ENCODE measurements at places on chromosomes 7 and 10.

GRCh38 chr10:30980951-30981616, 50.6 kb downstream of the ZNF438 start:
- peak; percentile 76 for DNase-seq

DNA sequence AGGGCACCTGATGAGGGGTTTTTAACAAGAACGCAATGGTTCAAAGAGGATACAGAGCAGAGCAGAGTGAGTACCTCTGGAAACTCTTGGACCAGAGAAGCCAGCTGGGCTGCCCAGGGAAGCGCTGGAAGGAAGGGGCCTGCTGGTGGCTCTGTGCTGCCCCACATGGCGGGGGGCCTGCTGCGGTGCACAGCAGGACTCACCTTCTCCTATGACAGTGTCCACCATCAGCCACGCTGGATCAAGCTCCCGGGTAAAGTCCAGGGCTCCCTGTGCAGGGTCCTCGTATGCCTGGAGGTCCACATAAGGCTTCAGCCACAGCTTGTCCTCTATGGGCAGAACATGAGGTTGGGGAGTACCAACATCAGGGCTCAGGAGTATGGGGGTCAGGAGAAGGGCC, 12.5 kb downstream of the EPHA1 start:
- DNase-seq, result no peak

DNA sequence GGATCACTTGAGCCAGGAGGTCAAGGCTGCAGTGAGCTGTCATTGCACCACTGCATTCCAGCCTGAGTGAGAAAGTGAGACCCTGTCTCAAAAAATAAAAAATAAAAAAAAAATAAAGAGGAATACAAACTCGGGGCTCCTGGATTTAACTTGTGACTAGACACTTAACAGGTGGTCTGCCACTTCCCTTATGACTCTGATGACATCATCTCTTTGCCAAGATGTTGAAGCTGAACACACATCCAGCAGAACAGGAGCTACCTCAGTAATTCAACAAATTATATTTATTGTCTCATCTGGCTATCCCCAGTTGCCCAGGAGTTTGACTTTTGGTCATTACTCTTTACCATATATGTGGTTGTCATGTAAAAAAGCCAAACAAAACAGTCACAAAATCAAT, 35.3 kb downstream of the NEUROD6 start:
- no peak for DNase-seq

DNA sequence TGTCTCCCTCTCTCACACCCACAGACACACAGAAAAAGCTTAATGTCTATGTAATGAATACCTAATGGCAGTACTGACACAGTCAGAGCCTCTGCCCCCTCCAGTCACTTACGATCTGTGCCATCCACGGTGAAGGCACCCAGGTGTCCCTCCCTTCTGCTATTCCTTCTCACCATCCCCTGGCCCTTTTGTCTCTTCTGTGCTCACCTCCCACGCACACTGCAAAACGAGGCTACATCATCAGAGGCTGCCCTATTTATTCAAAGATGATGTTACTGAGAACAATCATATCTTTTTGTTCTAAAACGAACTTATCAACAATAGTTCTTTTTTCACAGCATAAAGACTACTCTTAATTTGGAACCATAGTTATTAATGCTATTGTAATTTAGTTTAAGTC, 246.9 kb upstream of the MKLN1 start:
- DNase-seq, result no peak

DNA sequence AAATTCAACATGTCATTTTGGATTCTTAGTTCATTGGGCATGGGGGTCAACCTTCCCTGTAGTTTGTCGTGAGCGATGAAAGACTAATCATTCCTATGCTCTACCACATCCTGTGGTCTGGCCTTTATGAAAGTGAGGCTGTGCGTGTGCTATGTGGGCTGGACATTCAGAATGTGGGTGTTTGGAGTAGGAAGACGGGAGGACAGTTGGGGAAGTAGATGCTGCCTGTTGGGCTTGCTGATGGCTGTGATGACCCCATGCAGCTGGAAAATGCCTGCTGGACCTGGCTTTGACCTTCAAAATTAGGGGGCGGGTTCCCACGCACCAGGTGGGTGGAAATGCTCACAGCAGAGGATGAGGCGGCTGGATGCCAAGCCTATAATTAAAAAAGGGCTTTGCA, 90.9 kb upstream of the MKI67 start:
- no peak for DNase-seq

DNA sequence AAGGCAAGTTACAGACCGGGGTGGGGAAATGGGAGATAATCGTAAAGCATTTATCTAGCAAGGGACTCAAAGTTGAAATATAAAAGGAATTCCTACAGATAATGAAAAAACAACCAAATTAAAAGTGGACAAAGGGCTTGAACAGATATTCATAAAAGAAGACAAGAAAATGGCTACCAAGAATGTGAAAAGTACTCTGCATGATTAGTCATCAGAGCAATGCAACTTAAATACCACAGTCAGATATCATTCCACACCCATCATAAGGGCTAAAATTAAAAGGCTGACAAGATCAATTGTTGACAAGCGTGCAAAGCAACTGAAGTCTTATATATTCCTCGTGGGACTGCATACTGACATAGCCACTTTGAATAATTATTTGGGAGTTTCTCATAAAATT, 124.6 kb upstream of the RSU1 start:
- DNase-seq, result peak; percentile 30

DNA sequence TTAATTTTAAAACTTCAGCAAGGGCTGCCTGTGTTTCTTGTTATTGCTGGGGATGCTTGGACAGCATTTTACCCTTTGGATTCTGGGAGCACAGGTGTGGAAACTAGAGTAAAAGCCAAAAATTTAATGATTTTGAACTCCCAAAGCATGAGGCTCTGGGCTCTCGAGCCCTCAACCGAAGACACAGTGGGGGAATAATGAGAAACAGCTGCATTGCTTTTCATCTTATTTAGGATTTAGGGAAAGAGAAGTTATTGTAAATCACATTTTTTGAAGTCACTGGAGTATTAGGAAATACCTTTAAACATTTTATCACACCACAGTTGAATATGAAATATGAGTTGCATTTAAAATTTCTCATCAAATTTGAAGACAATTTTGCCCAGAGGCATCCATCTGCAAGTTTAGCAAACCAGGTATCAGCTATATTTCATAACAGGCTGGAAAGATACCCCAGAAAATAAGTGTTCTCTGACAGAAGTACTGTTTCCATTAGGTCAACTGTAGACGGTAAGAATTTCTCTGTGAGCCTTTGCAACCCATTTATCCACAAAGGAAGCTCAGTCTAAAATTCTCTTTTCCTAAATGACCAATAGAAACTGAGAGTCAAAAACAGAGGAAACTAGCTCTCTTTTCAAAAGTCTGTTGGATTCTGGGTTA, 290.6 kb upstream of the PHYHIPL start:
- DNase-seq, result no peak

DNA sequence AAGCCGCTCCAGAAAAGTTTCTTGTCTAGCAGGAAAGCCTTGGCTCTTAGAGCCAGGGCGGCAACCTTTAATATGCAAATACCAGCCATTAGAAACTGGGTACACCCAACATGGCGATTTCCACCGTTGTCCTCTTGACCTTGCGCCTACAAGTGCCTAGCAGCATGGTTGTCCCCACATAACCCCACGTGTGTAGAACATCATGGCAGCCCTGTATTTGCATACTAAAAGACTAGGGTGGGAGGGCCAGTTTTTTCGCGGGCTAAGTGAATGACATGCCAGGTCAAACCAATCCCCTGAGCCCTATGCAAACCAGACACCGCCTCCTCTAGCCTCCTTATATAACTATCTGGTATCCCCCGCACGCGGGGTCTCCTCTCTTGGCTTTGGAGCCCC, 58.4 kb upstream of the FZD8 start:
- no peak for DNase-seq

DNA sequence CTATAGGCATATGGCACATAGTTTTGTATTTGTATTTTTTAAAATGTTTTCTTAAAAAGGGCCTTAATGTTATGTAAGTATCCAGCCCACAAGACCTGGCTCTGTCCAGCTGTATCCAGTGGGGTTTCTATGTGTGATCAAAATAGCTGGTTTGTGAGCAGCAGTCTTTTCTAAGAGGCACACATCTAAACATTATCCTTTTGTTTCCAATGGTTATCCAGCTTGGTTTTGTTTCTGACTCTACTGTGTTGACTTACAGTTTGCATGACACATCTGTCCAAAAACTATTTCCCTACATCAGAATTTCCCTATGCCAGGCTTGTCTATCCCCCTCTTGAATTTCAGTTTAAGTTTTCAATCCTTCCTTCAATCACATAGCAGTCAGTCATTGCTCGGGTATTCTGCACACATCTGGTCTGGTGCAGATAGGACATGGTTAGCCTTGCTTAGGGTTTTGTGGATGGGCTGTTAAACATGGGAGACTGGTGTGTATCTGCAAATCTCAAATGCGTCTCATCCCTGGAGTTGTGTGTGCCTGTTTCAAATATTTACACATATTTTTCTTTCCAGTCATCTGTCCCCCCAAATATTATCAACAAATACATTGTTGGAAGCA, 104.2 kb downstream of the SAMD9 start:
- no peak for DNase-seq

GRCh38 chr7:26663874-26664273, 200.5 kb downstream of the SKAP2 start:
- DNase-seq, result peak; percentile 40

DNA sequence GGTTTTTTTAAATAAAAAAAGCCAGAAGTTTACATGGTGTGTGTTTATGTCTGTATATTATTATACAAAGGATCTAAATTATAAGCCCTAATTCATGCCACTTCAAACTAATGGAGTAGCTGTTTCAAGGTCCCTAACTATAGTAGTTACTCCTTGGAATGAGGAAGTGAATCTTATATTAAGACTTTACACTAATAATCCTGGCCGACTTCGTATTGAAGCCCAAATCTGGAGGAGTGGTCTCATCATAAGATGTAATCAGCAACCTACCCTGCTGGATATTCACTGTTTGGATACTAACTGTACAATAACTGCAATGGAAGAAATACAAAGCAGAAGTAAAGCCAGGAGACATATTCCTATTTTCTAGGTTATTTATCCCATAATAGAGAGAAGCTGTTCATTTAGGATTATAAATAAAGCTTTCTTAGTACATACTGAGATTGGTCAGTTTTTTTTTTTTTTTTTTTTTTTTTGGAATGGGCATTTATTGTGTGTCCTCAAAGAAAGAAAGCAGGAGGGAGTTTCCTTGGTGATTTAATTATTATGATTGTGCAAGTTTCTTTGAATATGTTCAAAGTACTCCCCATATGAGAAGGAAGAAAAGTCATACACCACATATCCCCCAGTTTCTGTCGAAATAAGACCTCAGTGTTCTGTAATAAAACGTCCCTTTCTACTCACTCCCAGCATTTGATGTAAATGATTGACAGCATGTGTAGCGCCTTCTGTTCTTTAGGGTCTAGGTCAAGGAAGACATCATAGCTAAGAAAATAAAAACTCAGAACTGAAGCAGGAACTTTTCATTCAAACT, 397.8 kb downstream of the EXOC4 start:
- peak; percentile 8 for DNase-seq

- DNase-seq, result no peak
These were observed 28.3 kb upstream of the CASD1 start for GRCh38 chr7:94481279-94481678.

DNA sequence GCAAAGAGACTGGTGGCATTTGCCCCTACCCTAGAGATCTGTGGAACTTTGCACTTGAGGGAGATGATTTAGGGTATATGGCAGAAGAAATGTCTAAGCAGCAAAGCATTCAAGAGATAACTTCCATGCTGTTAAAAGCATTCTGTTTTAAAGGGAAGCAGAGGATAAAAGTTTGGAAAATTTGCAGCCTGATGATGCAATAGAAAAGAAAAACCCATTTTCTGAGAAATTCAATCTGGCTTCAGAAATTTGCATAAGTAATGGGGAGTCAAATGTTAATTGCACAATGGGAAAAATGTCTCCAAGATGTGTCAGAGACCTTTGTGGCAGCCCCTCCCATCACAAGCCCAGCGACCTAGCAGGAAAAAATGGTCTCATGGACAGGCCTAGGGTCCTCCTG, 361.7 kb downstream of the ANKRD7 start:
- no peak for DNase-seq

DNA sequence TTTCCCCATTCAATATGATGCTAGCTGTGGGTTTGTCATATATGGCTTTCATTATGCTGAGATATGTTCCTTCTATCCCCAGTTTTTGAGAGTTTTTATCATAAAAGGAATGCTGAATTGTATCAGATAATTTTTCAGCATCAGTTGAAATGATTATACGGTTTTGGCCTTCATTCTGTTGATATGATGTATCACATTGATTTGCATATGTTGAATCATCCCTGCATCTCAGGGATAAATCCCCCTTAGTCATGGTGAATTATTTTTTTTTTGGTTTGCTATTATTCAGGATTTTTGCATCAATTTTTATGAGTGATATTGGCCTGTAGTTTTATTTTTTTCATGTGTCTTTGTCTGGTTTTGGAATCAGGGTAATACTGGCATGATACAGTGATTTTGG, 1152.3 kb upstream of the C7orf33 start:
- peak; percentile 12 for DNase-seq

DNA sequence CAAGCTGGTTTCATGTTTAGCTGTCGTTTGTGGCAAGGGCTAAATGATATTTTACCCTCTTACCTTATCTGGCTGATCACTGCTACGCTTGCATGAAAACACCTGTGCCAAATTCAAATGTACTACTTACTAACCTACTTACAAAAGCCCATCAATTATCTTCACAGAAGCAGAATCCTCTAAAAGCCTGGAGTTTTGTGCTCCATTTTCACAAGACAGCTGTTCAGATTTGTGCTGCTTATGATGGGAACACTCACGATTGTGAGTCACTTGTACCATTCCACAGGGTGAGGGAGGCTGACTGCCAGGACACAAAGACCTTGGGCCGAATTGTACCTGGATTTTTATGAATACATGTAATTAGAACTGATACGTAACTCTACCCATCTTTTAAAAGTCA, 245.0 kb upstream of the NPY start:
- no peak for DNase-seq

GRCh38 chr7:135335628-135336139, 102.0 kb downstream of the STRA8 start:
- peak; percentile 46 for DNase-seq

DNA sequence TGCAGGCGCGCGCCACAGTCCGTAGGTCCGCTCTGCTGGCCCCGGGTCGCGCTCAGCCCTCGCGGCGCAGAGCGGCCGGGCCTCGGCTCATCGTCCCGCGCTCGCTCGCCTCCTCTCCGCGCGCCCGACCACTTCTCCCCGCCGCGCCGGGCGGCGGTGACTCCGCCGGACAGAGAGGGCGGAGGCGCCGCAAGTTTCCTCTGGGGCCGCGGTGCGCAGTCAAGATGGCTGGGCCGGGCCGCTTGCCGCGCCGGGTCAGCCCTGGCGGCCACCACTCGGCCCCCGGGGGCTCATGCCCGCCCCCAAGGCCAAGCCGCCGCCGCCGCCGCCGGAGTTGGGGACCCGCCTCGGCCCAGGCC, 441 bp downstream of the FZD8 start:
- peak; percentile 84 for DNase-seq

DNA sequence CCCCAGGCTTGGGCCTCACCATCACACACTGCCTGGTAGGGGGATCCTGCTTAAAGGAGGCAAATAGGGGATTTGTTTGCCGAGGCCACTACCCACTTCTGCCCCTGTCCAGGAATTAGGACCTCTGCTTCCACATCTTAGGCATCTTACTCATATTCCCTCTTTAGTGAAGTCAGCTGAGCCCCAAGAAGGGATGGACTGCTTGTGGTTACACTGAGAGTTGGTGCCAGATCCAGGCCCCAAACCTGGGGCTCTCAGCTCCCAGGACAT, 1.6 kb upstream of the GPRIN2 start:
- DNase-seq, result peak; percentile 28

Measured in GM23248 (cell line).